Prostate gland (tissue), 2 donors: ENCODE measurements at places on chromosomes 16 and 17. TPM values are rescaled to one million over a fixed set of nuclear protein-coding genes. Genes with fewer than 3 reads are reported as not detected.

Gene FNDC8
- not detected for total RNA-seq

Gene TEX19
- total RNA-seq: not detected

Gene NPIPB6
- total RNA-seq: 2.7 TPM

Gene MRPL58
- total RNA-seq: 73.8 TPM

Gene CHP2
- total RNA-seq: 1.9 TPM

Gene TLCD1
- 19.6 TPM for total RNA-seq
